Cerebellar nuclear complex (tissue), 1 donor: ENCODE measurements at places on chromosomes 2 and 18.

DNA sequence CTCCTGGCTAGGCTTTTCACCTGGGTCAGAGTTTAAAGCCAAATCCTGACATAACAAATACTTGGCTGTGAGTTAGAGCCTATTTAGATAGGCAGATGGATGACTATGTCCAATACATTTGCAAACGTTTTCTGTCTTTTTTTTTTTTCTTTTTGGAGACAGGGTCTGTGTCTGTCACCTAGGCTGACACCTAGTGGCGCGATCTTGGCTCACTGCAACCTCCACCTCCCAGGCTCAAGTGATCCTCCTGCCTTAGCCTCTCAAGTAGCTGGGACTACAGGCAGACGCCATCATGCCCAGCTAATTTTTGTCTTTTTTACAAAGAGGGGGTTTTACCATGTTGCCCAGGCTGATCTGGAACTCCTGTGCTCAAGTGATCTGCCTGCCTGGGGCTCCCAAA, 124.8 kb downstream of the DYM start:
- no peak for DNase-seq

GRCh38 chr18:54852780-54853675, 24.8 kb downstream of the RAB27B start:
- DNase-seq = no peak

- no peak for DNase-seq
Measured at GRCh38 chr2:204049635-204050034, 113.1 kb downstream of the ICOS start.

GRCh38 chr2:148517822-148518221, 126.7 kb upstream of the EPC2 start:
- DNase-seq = no peak

DNA sequence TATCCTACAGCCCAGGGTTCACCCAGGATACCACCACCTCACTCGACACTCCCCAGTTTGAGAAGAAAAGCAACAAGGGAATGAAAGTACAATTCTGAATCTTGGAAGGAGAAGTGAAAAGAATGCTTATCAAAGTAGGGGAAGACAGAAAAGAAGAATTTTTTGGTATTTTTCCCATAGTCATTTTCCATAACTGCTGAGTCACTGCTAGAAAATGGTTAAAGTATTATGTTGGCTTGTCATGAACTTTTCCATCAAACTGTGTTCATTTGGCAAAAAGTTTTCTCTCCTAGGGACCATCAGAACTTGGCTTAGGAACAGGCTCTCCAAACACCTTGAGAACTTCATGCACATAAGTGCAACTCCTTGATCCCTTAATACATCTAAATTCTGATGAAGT, 192.0 kb downstream of the BCL11A start:
- DNase-seq = no peak

- no peak for DNase-seq
Measured at GRCh38 chr2:16055848-16056580, 115.7 kb downstream of the MYCN start.

- no peak for DNase-seq
Measured at GRCh38 chr18:49026501-49027373, 76.0 kb upstream of the SMAD7 start.

DNA sequence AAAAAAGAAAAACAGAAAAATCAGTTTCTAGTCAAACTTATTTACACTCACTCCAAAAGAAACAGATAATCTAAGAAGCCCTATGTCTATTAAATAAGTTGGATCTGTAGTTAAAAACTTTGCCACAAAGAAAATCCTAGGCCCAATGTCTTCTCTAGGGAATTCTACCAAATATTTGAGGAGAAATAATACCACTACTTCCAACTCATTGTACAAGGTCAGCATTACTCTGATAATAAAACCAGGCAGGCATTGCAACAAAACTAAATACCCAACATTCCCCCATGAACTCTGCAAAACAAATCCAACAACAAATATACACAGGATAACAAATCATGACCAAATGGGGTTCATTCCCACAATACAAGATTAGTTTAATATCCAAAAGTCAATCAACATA, 73.8 kb upstream of the ST8SIA5 start:
- no peak for DNase-seq

DNA sequence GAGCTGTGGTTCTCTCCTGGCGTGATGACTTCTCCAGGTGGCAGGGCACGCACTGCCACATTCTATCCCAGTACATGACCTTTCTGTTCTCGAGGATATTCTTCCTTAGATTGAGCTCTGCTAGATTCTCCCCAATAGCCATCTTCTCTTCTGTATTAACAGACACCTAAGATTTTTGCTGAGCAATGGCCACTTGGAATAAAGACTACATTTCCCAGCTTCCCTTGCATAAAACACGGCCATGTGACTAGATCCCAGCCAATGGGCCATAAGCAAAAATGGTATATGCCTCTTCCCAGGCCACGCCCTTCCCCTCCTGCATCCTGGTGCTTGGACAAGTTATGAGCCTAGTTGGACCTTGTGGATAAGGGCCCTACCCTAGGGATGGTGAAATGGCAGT, 82.1 kb downstream of the EIF2AK3 start:
- DNase-seq = no peak

GRCh38 chr2:168961450-168962229, 60.5 kb downstream of the G6PC2 start:
- DNase-seq = no peak
